ENCODE measurements at places on chromosomes 3 and 15.

DNA sequence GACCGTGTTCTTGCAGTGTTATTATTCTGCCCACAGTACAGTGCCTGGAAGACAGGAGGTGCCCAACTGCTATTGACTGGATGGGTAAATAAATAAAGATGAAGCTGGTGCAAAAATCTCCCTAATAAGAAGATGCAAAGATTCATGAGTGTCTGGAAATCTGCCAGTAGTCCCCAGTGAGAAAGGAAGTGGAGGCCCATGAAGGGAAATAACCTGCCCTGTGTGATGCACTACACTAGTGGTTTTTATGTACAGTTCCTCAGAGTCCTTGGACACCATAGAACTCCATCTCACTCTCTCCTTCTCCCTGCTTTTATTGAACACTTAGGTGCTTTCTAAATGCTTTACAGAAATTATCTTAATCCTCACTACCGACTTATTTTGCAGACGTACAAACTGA is 8.3 kb upstream of the SUCLG2 start:
- DNase-seq, result no peak

GRCh38 chr3:147407114-147407497 is 763 bp upstream of the ZIC4 start:
- no peak for DNase-seq

- peak; percentile 74 for DNase-seq
These were observed 89.3 kb downstream of the SLCO3A1 start for GRCh38 chr15:91942720-91943394.

DNA sequence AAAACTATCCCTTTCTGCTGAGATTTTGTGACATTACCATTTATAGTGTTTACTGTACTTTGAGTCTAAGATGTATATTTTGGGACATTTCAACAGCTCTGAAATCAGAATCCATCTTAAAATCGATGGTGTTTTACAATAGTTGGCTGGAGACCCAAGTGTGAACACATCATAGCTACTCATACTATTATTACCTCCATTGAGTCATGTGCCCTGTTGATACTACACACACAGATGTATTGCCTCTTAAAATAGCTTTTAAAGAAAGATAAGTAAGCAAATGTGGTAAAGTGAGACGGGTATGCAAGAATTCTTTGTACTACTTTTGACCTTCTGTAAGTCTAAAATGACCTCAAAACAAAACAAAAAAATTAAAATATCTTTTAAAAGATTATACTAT is 6.7 kb downstream of the LMOD3 start:
- DNase-seq, result peak; percentile 62

DNA sequence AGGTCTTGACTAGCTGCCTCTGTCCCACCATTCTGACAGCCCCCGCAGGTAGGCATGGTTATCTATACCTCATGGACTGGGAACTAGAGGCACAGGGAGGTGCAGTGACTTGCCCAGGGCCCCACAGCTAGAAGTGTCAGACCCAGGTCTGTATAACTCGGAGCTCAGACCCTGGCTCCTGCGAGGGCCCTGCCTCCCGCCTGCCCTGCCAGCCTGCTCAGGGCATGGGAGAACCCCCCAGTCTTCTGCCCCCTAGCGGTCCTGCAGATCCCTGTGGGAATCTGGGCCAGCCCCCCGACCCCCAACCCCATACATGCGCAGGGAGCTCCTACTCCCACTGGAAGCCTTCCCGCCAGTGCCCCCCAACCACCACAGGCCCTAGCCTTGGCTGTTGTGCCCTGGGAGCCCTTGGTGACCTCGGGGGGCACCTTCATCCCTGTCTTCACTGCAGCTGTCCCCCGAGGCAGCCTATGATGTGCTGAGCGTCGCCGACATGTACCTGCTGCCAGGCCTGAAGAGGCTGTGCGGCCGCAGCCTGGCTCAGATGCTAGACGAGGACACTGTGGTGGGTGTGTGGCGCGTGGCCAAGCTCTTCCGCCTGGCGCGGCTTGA is 6.9 kb downstream of the ABTB1 start:
- no peak for DNase-seq

- no peak for DNase-seq
These were observed 93.7 kb downstream of the MESD start for GRCh38 chr15:80895965-80896364.

GRCh38 chr15:52445954-52446353 is 82.7 kb downstream of the MYO5A start:
- no peak for DNase-seq

GRCh38 chr3:179972881-179973423 is 63.8 kb downstream of the PEX5L start:
- no peak for DNase-seq

- peak; percentile 50 for DNase-seq
These were observed 1037.0 kb upstream of the CFAP20DC start for GRCh38 chr3:60086811-60087210.

- no peak for DNase-seq
These were observed 115.7 kb upstream of the PRTG start for GRCh38 chr15:55858661-55859060.

- DNase-seq, result no peak
These were observed 685.7 kb downstream of the MECOM start for GRCh38 chr3:168977716-168978374.

GRCh38 chr3:48026951-48027908 is 11.0 kb upstream of the MAP4 start:
- DNase-seq, result no peak

GRCh38 chr3:172096881-172097420 is 57.6 kb downstream of the FNDC3B start:
- peak; percentile 88 for DNase-seq

GRCh38 chr15:90243943-90244639 is 5.3 kb upstream of the TTLL13 start:
- DNase-seq, result no peak

GRCh38 chr3:14508966-14509795 is 31.0 kb downstream of the GRIP2 start:
- peak; percentile 80 for DNase-seq

DNA sequence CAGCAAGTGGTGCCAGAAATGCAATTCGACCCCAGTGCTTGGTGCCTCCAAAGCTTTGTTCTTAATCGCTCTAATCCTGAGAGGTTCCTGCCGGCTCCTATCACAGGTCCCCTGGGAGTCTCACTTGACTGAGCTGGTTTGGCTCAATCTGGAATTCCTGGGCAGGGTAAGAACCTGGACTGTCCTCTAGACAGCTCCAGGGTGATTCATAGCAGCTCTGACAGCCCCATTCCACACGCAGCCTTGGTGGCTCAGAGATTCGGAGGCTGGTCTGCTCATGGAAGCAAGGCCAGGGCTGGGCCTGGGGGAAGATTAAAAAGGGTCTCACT is 37.9 kb downstream of the MYO5C start:
- DNase-seq, result no peak

- no peak for DNase-seq
These were observed 164.6 kb downstream of the GOLGA6L4 start for GRCh38 chr15:84400017-84400740.

DNA sequence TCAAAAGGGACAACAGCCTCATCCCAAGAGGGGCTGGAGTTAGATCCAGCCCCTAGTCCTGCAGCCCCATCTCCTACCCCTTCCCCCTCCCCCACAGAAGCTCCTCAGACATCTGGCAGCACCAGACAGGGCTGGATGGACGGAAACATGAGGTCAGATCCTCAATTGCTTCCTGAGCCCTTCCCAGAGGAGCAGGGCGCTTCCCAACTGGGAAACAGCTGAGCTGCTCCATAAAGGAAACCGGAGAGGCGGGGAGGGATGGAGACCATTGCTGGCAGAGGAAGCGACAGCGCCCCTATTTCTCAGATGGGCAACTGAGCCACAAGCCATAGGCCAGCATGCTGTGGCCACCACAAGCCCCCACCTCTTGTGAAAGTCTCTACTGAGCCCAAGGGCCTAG is 18.3 kb upstream of the CYP11A1 start:
- DNase-seq, result no peak

- no peak for DNase-seq
These were observed 15.6 kb upstream of the CTXND1 start for GRCh38 chr15:80267658-80268057.

GRCh38 chr3:59818033-59818918 is 768.5 kb upstream of the CFAP20DC start:
- DNase-seq, result peak; percentile 96

- peak; percentile 84 for DNase-seq
These were observed 95.7 kb downstream of the HHLA2 start for GRCh38 chr3:108391917-108392593.

GRCh38 chr3:120568202-120568531 is 28.0 kb upstream of the NDUFB4 start:
- DNase-seq, result no peak

DNA sequence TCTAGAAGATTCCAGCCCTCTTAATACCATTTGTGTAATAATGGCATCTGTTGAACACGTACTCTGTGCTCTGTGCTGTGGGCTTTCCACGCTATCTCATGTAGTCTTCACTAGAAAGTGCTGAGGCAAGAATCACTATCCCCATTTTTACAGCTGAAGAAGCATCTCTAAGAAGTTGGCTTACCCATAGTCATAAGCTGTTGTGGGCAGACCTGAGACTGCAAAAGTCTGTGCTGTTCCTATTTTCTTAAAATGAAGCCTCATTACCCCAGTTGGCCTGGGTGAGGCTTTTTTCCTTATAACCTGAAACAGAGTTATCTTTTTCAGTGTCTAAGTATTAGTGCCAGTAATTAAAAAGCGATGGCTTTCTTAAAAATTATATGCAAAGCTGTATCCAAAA is 58.5 kb downstream of the ERC2 start:
- DNase-seq, result no peak

DNA sequence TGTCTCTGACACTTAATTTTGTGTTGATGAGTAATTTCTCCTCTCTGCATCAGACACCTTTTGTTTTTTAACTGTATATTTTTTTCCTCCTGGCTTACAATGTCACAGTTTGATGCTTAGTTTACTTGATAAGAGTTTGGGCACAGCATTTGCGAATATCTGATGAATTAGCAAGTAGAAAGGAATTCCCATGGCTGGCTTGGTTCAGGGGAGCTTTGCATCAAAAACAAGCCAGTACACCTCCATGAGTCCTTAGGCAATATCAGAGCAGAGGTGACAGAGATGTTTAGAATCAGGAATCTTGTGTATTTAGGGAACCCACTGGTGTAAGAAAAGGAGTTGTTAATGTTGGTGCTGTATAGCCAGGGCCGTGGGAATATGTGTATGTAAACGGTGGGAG is 9.3 kb downstream of the ARHGEF26 start:
- DNase-seq, result no peak

- no peak for DNase-seq
These were observed 125.6 kb downstream of the P3H2 start for GRCh38 chr3:189995129-189995528.

GRCh38 chr3:43005981-43006380 is 26.9 kb downstream of the GASK1A start:
- no peak for DNase-seq

DNA sequence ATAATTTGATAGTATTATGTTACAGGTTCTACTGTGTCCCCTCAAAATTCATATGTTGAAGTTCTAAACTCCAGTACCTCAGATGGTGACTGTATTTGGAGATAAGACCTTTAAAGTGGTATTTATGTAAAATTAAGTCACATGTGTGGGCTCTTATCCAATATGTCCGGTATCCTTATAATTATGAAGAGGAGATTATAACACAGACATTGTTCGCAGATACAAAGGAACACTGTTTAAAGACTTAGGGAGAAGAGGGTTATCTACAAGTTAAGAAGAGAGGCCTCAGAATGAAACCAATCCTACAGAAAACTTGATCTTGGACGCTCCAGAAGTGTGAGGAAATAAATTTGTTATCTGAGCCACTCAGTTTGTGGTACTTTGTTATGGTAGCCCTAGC is 50.9 kb downstream of the DPH6 start:
- DNase-seq, result no peak

- no peak for DNase-seq
These were observed 97.4 kb downstream of the IMPG2 start for GRCh38 chr3:101223016-101223415.

DNA sequence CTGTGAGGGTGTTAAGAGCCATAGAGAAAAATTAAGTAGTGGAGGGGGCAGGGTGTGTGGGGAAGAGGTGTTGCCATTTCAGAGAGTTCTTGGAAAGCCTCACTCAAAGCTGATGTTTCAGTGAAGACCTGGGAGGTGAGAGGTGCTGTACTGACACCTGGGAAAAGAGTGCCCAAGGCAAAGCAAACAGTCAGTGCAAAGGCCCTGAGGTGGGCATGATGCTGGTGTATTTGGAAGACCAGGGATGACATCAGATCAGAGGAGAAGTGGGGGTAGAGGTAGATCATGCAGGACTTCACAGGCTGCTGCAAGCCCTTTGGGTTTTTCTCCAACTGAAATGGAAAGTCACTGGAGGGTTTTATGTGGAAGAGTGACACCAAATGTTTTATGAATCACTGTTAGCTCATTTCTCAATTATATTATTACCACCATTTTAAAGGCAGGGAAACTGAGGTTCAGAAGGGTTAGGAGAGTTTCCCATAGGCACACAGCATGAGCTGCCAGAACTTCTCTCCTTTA is 42.8 kb upstream of the SMAD3 start:
- no peak for DNase-seq

DNA sequence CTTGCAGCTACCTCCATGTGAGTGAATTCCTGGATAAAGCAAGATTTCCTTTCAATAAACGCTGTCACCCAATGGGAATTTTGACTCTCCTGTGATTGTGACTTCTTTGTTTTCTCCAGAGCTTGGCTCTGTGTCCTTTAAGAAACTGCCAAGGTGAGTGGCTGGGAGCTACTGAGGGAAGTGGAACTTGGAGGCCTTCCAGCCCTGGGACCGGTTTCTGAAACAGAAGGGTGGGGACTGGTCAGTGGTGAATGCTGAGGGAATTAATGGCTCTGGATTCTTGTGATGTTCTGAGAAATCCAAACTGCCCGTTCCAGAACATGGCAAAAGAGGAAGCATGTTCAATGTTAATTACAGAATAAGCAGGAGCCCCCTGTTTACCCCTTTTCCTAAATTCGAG is 41.1 kb upstream of the MYZAP start:
- peak; percentile 68 for DNase-seq

DNA sequence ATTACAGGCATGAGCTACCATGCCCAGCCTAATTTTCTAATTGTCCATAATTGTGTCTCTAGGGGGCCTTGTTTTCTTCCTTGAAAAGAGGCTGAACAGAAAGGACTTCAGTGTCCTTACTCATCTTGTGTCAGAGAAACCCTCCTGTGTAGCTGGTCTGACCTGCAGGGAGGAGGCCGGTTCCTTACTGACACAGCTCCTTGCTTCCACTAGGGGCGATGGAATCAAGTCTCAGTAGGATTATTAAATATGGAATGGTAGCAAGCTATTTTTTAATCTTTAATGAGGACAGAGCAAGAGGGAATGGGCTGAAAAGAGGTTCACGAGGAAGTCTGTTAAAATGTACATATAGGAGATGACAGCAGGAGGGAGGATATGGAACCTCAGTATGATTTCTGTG is 8.6 kb downstream of the LPCAT4 start:
- DNase-seq, result peak; percentile 44

DNA sequence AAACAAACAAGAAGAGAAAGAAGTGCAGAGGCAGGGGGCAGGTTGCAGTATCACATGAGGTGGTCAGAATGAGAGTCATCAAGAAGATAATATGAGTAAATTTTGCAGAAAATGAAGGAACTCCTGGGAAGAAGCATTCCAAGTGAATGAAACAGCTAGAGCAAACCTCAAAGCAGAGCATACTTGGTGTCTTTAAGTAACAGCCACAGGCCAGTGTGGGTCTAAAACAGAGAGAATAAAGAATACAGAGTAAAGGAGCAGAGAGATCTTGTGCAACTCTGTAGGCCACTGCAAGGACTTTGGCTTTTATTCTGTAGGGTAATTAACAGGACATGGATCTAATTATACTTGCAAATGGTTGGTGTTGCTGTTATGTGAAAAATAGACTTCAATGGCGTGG is 81.3 kb downstream of the STAC start:
- DNase-seq, result no peak

GRCh38 chr15:59794229-59794886 is 105.2 kb upstream of the BNIP2 start:
- DNase-seq, result no peak
